Uterus (tissue), 4 donors: ENCODE measurements at places on chromosomes 4 and X. TPM values are rescaled to one million over a fixed set of nuclear protein-coding genes. Genes with fewer than 3 reads are reported as not detected.

GRCh38 chrX:150763810-150764209 lies 70.6 kb downstream of the MTMR1 start:
- no peak for DNase-seq

- DNase-seq = no peak
Observed at GRCh38 chr4:139587446-139587845, 31.4 kb upstream of the SETD7 start.

- DNase-seq = no peak
Observed at GRCh38 chrX:19709812-19710518, 177.4 kb downstream of the SH3KBP1 start.

- no peak for DNase-seq
Observed at GRCh38 chrX:39016556-39016955, 215.3 kb downstream of the MID1IP1 start.

GRCh38 chr4:187171706-187172339 lies 448.2 kb upstream of the FAT1 start:
- no peak for DNase-seq

- DNase-seq = no peak
Observed at GRCh38 chr4:911221-911751, 20.8 kb downstream of the GAK start.

DNA sequence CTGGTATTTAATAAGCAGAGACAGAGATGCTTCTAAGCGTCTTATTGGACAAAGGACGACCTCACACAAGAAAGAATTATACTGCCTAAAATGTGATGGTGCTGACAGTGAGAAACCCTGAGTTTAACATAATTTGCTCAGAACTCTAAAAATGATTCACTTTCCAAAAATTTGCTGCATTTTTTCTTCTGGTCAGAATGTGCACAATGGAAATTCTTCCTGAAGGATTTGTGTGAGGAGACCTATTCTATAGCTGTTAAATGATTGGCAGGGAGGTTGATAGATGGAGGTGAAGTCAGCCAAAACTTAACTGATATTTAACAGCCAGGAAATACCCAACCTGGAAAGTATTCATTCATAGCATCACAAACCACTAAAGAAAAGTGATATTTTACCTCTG lies 1.7 kb downstream of the MAGEC3 start:
- no peak for DNase-seq

- DNase-seq = no peak
Observed at GRCh38 chrX:41412261-41413081, 34.7 kb upstream of the NYX start.

DNA sequence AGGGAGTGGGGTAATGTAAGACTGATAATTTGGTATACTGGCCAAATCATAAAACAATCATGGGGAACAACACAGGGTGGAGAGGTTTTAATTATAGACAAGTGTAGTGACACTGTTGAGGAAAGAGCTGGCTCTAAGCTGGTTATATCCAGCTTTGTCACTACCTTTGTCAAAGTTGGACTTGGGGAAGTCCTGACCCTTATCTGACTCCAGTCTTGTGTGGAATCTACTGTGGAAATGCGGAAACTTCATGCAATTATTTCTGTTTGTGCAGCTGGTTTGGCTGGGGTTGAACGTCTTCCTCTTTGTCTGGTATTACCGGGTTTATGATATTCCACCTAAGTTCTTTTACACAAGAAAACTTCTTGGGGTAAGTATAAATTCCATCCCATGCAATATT lies 2.0 kb downstream of the CYBB start:
- DNase-seq = no peak

DNA sequence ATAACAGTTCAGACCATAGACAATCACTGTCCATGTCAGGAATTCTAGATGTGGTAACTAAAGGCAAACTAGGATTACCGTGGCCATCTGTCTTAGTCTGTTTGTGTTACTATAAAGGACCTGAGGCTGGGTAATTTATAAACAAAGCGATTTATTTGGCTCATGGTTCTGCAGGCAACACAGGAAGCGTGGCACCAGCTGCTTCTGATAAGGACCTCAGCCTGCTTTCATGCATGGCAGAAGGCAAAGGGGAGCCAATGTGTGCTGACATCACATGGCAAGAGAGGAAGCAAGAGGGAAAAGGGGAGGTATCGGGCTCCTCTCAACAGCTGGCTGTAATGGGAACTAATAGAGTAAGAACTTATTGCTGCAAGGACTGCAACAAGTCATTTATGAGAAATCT lies 376.7 kb downstream of the GPM6A start:
- DNase-seq = no peak

The CENPVL1 gene
- total RNA-seq = not detected

The AWAT2 gene
- not detected for total RNA-seq

The ASB12 gene
- total RNA-seq = not detected
